Activated CD4-positive, alpha-beta T cell treated with anti-CD3 and anti-CD28 coated beads, Interleukin-2, amount 10 ng/mL, durations not matched to agents 24 days and 14 days (primary cell): ENCODE measurements at places on chromosomes 7 and 10. TPM values are rescaled to one million over a fixed set of nuclear protein-coding genes. Genes with fewer than 3 reads are reported as not detected.
A peak's percentile ranks its signal among the peaks of the same experiment; 100 is the strongest.

DNA sequence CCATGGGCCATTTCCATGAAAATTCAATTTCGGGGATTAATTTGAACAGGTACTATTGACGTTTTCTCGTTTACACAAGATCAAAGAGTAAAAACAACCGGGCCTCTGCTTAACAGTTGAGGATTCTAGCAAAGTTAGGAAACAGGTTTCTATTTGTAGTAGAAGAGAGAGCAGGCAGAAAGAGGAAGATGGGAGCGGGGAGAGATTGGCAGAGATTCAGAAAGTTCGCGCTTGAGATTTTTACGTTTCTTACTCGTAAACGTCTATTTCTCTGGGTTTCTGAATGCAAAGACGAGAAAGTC lies 571 bp upstream of the VWC2 start:
- no peak for DNase-seq

GRCh38 chr7:12569673-12570072 lies 847 bp upstream of the SCIN start:
- DNase-seq, result no peak

GRCh38 chr7:12540850-12541249 lies 29.7 kb upstream of the SCIN start:
- no peak for DNase-seq

The MPP7 gene
- total RNA-seq, result 0.43 and 0.54 TPM in 2 replicates

DNA sequence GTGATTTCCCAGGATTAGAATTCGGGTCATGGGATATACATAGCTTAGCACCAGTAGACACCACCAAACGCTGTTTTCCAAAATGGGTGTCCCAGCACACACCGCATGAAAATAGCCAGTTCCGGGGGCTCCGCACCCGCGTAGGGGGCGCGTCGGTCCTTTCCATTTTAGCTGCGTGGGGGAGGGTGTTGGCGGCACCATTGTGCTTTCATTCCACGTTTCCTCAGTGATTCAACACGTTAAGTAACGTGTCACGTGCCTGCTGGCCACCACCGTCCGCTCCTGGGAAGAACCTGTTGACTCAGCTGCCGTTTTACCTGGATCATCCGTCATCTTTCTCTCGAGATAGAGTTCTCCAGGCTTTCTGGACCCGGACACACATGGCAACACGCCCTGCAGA lies 25.6 kb upstream of the ADGRA1 start:
- no peak for DNase-seq

DNA sequence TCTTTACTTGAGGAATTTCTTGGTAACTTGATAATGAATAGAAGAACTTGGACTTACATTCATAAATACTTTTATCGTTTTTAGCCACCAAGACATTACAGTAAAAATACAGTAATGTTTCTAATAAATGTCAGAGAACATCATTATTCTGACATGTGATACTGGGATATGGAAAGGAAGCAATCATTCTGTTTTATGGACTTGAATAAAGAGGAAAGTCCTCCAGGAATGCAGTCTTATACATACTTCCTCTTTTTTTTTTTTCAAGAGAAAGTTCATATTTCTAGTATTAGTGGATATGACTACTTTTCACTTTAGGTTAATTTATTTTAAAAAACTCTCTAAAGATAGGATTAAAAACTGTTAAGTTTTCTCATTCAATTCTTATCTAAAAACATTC lies 220.0 kb upstream of the SEMA3C start:
- DNase-seq, result no peak

DNA sequence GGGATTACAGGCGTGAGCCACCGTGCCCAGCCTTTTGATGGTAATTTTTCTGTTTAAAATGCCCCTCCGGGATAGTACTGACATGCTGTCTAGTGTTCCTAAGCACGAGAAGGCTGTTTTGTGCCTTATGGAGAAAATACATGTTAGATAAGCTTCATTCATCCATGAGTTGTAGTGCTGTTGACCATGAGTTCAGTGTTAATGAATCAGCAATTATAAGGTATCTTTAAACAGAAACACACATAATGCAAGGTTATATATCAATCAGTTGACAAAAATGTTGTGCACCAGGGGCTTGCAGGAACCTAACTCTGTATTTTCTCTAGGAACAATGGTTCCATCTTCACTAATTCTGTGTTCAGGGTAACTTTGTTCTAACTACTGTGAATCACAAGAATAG lies 30.8 kb upstream of the HECW1 start:
- DNase-seq, result no peak

GRCh38 chr10:69655868-69656555 lies 26.0 kb downstream of the FAM241B start:
- DNase-seq, result no peak

DNA sequence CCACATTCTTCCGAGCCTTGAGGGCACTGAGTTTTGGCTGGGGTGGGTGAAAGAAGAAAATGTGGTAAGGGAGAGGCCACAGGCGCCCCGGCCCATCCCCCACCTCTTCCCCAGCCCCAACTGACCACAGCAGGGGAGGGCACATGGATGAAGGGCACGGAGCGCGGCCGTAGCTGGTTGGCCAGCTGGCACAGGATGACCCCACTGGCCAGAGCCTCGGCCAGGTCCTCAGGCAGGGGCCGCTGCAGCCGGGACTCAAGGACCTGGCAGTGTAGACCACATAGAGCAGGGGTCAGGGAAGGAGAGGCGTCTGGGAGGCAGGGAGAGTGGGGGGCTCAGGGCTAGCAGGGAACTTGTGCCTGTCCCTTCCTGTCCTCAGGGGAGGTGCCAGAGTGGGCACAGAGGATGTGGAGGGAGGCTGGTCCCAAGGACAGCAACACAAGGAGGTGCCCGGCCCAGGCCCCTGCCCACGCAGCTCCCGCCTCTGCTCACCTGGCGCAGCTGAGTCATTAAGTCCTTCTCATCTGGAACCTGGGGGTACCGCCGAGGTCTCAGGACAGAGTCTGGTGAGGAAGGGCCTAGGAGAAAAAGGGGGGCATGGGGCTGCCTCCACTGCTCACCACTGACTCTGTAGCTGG lies 2.2 kb upstream of the SAP25 start:
- no peak for DNase-seq

DNA sequence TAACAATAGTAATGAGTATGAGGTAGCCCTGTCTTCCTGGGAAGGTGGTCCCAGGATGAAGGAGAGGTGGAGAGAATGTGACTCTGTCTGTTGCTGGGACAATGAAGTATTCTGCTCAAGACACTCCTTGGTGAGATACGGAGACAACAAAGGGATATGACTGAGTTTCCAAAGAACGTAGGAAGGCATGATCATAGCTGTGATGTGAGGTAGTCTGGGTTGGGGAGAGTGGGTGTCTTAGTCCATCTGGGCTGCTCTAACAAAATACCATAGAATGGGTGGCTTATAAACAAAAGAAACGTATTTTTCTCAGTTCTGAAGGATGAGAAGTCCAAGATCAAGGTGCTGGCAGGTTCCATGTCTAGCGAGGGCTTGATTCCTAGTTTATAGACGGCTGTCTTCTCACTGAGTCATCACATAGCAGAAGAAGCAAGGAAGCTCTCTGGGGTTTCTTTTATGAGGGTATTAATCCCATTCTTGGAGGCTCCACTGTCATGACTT lies 84.9 kb upstream of the RHOBTB1 start:
- no peak for DNase-seq

GRCh38 chr7:157514746-157515145 lies 177.9 kb downstream of the DNAJB6 start:
- DNase-seq, result no peak

DNA sequence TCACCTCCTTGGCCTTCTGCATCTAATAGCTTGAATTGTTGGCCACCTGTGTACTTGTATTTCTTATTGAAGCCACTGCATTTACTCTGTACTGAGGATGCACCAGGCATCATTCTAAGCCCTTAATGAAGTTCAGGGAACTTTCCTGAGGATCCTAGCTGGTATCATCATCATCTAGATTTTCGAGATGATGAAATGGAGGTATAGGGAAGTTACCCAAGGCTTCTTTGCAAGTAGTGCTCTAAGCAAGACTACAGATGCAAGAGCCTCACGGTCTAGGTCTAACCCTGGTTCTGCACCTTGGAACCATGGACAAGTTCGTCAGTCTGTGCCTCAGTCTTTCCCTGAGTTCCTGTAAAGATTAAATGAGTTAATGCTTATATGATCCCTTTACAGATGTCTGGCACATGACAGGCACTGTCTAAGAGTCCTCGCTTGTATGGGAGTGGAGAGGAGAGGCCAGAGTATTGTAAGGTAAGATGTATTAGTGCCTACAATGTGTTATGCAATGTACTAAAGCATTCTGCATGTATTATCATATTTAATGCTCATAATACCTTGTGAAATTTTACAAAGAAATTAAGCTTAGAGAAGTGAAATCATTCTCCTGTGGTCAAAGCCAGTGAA lies 145.1 kb downstream of the KCNMA1 start:
- no peak for DNase-seq

GRCh38 chr10:98391065-98391464 lies 23.9 kb downstream of the PYROXD2 start:
- peak; percentile 63 for DNase-seq

GRCh38 chr10:48470893-48471805 lies 133.7 kb downstream of the ARHGAP22 start:
- DNase-seq, result no peak
